ENCODE measurements at places on chromosomes 7 and 10.

DNA sequence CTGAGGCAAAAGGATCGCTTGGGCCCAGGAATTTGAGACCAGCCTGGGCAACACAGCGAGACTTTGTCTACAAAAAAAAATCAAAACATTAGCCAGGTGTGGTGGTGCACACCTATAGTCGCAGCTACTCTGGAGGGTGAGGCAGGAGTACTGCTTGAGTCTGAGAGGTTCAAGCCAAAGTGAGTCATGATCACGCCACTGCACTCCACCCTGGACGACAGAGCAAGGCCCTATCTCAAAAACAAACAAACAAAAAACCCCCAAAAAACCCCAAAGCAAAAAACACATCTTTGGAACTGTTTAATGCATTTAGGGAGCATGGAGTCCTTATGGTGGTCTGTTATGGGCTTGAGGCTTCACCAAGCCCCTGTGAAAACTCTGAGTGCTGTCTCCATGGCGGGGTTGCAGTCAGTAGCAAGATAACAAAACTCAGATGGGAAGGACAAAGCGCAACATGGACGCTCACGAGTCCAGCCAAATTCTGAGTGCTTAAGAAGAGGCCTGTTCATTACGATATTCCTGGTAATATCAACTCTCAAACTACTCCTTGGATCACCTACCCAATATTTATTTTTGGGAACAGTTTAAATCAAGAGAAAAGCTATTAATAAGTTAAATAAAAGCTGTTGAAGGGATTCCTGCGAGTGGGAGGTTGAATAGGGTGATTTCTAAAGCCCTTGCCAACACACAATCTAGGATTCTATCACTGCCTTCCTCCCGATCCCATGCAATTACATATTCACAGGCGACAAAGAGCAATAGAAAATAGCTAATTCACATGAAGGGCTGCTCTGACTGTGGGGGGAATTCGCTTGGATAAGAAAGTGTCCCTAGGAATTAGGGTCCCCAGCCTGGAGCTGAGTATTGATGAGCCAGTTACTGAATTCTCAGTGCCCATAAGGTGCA, 123.3 kb downstream of the HIPK2 start:
- DNase-seq, result no peak

DNA sequence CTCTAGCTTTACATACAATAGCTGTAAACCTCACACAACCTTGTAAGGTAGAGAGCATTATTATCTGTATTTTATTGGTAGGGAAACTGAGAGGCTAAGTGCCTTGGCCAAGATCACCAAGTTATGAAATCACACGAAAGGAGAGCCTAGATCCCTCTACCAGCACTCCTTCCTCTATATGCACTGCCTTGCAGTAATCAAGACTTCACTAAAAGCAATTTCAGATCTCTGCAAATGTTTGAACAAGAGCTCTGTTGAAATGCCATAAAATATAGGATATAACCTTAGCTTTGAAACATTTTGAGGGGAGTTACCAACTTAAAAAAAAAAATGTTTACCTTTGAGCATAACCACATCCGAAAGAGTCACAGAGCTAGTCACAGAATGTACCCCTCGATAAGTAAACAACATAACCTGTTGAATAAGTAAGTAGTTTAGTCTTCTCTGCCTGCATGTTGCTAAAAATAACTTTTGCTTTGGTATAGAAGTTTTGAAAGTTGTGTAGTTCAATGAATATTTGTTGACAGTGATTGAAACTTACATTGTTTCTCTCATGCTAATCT, 709.4 kb downstream of the AUTS2 start:
- DNase-seq, result no peak

DNA sequence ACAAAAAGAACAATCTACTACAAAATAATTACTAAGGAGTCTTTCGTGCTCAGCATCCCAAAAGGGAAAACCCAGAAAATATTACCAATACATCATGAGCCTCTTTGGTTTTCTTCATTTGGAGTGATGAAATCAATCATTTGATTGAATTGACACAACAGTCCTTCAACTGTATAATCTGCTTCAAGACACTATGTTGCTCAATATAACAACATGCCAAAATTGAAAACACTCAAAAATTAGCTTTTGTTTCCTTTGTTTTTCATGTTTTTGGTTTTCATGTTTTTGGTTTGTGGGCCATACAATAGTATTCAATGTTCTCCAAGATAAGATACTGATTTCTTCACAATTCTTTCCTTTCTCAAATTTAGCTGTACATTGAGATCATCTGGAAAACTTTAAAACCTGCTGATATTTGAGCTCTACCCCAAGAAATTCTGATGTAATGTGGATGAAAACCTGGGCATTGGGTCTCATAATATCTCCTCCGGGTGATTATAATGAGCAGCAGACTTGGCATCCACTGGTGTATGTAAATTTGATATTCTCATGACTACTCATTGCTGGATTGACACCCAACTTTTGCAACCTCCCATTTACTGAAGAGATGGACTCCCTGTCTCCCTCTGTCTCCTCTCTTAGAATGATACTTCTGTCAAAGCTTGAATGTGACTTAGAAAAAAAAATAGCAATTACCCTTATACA, 4.6 kb downstream of the SOSTDC1 start:
- DNase-seq, result no peak

GRCh38 chr7:77819021-77819420, 20.4 kb downstream of the PHTF2 start:
- DNase-seq, result no peak

GRCh38 chr7:151449990-151450389, 10.0 kb upstream of the CRYGN start:
- DNase-seq, result no peak

- DNase-seq, result no peak
Measured at GRCh38 chr7:80107278-80107677, 27.4 kb upstream of the GNAI1 start.

- peak; percentile 34 for DNase-seq
Measured at GRCh38 chr7:114648680-114649079, 234.1 kb downstream of the FOXP2 start.

- no peak for DNase-seq
Measured at GRCh38 chr10:111600772-111601171, 523.9 kb downstream of the ADRA2A start.

DNA sequence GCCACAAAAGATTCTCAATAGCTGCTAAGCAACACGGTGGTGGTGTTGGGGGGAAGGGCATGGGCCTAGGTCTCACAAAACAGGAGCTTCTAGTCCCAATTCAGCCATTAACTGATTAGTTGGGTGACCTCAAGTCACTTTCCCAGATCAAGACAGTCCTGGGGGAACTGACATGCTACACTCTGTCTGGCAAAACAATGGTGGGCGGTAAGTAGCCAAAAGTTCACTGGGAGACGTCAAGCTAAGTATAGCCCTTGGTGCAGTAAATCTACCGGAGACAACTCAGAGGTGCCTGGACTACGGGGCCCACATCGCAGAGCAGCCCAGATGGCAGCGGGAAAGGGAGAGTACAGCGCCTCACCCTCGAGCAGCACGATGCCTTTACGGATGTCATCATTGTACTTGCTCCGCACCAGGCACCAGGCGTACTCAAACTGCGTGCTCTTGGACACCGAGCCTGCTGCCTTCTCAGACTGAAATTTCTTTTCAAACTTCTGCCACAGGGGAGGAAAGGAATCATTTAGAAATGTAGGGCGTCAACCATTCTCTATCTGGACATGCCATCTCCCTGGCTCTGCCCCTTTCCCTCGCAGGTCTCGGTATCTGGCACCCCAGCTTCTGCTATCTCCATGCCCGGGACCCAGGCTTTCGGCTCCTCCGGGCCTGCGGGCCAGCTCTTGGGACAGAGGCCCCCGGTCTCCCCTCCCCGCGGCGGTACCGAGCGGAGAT, 1.1 kb downstream of the FIS1 start:
- no peak for DNase-seq

GRCh38 chr7:10977113-10977512, 3.4 kb downstream of the PHF14 start:
- no peak for DNase-seq

GRCh38 chr7:151566897-151567320, 47.2 kb upstream of the RHEB start:
- no peak for DNase-seq

DNA sequence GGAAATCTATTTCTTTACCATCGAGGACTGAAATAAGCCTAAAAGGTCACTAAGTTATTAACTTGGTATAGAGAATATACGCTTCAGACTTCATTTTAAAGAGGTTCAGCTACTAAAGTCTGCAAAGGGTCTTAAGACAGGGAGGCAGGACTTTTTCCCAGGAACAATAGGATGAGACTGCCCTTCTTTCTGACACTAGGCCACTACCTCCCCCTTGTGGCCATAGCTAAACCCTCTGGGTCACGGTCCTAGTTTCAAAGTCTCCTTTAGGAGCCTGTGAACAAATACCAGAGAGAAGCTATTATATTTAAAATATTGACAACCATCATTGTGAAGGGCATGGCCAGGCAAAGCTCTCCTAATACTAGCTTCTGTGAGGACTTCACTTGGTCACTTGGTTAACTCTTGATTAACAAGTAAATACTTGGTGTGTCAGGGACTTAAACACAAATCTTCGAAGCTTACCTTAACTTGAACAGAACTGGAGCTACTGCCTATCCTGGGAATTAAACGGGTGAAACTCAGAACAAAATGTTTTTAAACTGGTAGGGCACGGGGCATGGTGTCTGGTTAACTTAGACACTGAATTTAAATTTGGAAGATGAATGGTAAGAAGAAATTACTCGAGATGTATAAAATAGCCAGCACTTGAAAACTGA, 75.6 kb downstream of the CCDC6 start:
- DNase-seq, result peak; percentile 13

GRCh38 chr7:12233175-12233574, 22.1 kb downstream of the TMEM106B start:
- DNase-seq, result no peak
